GM10248 (cell line): ENCODE measurements at places on chromosomes 7 and 10.
A peak's percentile ranks its signal among the peaks of the same experiment; 100 is the strongest.

GRCh38 chr10:11242443-11243387 lies 225.0 kb downstream of the CELF2 start:
- peak; percentile 66 for DNase-seq

DNA sequence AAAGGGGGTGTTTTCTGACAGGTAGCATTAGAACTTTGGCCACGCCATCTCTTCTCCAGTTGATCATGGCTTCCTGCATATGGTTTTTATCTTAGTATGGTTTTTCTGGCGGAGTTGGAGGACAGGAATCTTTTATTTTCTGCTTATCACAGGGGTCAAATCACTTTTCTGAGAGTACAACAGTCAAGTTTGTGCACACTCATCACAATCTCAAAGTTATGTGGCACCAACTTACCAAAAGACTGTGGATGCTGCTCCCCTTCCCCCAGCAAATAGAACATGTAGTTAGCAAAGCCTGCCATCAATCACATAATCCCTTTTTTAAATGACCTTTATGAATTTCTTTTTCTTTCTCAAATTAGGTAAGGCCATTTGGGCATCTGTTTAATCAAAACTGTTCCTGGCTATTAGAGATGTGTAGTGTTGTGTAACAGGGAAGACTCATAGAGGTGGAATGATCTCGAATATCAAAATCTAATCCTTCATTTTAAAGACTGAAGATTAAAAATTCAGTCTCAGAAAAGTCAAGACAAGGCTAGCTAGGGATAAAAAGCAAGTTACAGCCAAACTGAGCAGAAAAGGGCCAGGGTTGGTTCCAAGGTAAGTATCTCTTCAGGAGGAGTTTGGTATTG lies 3.8 kb upstream of the CH25H start:
- no peak for DNase-seq

DNA sequence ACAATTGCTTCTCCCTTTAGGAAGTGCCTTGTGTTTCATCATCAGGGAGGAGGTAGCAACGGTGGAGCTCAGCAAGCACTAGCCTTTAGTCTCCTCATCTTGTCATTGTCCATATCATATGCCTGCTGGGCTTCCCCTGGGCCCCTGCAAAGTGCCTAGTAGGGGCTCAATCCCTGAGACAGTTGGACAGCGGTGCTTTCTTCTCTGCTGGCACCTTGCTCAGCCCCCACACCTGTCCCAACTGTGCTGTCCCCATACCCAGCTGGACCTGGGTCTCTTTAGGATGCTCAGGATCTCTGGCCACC lies 5.5 kb downstream of the SMARCD3 start:
- DNase-seq: no peak

DNA sequence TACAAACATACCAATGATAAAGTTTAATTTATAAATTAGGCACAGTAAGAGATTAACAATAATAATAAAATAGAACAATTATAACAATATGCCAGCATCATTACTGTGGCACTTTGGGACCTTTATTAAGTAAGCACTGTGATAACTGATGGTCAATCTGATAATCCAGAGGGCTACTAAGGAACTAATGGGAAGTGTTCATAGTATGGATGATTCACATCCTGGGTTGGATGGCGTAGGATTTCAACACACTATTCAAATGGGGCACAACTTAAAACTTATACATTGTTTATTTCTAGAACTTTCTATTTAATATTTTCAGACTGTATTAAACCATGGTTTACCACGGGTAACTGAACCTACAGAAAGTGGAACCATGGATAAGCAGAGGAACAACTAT lies 90.8 kb downstream of the KIF20B start:
- no peak for DNase-seq

DNA sequence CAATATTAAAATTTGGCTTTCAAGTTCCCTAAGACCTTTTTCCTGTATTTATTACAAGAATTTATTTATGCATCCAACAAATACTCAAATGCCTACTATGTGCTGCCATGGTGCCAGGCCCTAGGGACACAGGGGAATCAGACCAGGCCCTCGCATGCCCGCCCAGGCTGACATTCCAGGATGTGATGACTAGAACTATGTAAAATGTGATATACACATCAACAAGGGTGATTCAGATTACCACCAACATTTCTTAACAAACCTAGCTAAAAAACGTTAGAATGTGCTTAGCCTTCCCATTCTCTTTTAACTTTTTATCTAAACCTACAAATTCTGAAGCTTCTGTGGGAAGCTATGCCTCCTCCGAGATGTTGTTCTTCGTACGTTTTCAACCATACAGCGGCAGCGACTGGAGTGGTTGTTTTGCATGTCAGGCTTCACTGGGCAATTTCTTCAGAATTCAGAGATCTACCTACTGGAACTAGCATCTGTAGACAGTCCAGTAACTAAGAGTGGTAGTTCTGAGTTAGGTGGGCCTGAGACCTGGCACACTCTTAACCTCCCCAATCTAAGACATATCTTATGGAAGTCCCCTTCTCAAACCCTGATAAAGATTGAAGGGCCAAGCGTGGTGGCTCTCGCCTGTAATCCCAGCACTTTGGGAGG lies 22.1 kb downstream of the GNA12 start:
- DNase-seq: peak; percentile 61

DNA sequence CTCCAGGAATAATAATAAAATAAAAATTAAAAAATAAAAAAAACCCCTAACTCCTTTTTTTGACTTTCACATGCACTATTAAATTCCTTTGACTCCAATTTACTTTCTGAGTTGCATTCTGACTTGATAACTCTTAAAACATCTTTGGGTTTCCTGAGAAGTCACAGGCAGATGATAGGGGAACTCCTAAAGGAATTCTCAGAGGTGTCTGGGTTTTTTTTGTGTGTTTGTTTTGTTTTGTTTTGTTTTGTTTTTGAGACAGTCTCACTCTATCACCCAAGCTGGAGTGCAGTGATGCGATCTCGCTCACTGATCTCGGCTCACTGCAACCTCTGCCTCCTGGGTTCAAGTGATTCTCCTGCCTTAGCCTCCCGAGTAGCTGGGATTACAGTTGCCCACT lies 52.7 kb upstream of the APBB1IP start:
- DNase-seq: no peak

DNA sequence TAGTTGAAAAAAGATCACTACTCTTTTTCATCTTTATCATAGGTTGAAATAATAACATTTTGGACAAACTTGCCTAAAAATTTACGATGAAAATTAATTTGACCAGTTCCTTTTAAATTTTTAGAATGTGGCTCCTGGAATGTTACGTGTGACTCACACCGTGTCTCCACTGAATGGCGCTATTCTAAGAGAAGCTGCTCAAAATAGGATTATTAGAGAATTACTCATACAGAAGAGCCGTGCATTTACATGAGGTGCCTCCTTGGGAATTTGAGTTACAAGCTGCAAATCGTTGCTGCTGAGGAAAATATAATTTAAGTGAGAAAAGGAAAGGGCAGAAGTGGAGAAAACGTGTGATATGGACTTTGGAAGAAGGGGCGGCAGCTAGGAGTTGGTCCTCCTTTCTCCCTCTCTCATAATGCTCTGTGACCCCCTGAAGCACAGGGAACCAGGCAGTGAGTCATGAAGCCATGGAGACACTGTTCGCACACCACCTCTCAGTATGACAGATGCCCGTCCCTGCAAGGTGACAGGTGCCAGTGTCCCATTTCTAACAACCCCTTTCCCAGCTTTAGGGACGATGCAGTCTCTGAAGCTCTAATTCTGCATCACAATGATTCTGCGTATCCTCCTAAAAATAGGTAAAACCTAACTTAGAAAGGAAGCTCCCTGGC lies 323.2 kb upstream of the COBL start:
- no peak for DNase-seq

DNA sequence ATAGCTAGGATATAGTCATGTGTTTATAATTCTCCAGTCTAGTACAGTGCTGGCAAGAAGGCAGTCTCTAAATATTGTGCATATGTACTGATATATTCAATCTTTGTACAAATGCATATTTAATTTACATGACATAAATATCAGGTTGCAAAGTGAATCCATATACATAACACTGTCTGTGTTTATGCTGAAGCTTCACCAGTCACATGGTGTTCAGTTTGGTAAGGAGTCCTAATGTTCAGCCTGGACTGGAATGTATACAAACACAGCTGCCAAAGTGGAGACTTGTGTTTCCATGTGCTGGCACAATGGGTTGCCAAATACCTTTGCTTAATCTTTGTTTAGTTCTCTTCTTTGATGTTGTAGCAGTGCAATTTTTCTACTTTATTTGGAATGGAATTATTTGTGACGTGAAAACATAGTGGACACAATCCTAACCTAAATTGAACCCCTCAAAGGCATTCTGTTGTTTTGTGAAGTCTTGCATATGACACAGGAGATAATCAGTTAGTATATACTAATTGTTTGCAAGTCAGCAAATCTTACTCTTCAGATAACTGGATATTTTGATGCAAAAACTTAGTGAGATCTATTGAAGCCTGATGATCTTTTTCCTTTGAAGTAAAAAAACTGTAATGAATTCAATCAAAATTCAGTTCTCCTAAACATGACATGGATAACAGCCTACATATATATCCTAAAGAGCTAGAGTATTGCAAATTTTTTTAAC lies 17.3 kb upstream of the ARL4A start:
- no peak for DNase-seq

- no peak for DNase-seq
Observed at GRCh38 chr10:129683920-129684319, 216.9 kb downstream of the MGMT start.

DNA sequence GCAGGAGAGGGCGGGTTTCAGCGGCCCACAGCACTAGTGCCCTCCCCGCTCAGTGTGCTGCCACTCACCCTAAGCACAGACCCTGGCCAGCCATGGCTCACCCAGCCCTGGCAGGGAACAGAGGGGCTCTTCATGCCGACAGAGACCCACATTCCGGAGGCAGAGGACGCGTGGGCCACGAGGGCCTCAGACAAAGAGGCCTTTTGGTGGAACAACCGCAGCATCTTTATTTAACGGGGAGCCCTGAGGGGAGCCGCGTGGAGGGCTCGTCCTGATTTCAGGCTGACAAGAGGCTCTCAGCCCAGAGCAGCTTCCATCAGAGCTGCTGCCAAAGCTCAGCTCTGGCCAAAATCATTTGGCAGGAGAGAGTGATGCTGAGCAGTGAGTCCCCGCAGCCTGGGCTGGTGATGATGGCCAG lies 127.8 kb downstream of the SH3PXD2A start:
- DNase-seq: no peak

GRCh38 chr7:96359876-96360275 lies 38.0 kb upstream of the SLC25A13 start:
- DNase-seq: no peak

DNA sequence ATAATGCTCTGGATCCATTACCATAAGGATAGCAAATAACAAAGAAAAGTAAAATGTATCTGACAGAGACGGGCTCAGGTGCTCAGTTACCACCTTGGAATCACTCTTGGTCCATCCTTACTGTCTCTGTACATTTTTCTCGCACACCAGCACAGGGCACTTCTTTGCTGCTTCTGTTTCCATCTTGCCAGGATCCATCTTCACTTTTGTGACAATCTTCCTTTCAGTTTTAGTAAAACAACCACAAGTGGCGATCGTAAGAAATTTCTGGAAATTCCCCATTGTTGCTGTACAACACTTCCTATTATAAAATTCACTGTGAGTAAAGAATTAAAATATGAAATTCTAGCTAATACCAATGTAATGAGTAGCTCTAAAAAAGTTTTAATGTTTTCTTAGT lies 695.5 kb downstream of the GRM8 start:
- DNase-seq: no peak

DNA sequence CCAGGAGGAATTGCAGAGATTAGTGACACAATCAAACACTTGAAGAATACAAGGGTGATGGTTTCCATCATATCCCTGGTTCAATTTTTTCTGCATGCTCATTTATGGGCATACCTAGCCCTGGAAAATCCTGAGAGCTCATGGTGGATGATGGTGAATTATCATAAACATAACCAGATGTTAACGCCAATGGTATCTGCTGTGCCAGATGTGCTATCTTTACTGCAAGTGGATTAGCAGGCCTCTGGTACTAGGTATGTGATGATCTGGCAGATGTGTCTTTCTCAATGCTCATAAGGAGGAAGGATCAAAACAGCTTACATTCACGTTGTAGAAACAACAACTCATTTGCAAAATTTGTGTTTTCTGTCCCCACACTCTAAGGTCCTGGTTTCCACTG lies 150.5 kb downstream of the FZD1 start:
- no peak for DNase-seq

DNA sequence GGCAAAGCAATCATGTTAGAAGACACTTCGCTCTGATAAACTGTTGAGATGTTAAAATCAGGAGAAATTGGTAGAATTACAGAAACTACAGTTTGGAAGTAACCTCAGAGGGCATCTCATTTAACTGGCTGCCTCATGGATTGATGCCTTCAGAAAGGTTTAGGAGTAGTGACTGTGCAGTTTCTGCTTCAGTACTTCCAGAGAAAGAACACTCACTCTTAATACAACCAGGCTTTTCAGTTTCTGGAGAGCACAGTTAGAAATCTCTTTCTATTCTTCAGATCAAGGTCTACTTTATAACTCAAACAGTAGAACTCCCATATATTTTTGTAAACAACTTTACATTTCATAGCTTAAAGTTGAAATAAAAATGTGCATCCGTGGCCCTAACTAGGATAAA lies 1358.9 kb upstream of the LRRTM3 start:
- DNase-seq: no peak

DNA sequence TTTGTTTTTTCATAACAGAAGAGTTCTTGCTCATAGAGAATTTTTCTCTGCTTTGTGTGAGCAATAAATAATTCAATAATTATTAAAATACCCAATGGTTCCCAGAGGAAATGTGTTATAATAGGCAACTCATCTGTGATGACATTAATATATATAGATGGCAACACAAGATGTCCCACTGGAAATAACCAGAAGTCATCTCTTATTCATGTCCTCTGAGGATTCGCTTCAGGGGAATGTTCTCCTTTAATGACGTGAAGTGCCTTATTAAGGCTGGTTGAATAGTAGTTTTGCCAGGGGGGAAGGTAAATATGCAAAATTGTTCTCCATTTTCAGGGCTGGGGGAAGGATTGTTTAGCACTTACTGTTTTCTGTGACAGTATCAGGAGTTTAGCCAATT lies 3.1 kb downstream of the SLC39A12 start:
- DNase-seq: no peak

- no peak for DNase-seq
Observed at GRCh38 chr7:98205162-98205845, 5.9 kb upstream of the BHLHA15 start.

DNA sequence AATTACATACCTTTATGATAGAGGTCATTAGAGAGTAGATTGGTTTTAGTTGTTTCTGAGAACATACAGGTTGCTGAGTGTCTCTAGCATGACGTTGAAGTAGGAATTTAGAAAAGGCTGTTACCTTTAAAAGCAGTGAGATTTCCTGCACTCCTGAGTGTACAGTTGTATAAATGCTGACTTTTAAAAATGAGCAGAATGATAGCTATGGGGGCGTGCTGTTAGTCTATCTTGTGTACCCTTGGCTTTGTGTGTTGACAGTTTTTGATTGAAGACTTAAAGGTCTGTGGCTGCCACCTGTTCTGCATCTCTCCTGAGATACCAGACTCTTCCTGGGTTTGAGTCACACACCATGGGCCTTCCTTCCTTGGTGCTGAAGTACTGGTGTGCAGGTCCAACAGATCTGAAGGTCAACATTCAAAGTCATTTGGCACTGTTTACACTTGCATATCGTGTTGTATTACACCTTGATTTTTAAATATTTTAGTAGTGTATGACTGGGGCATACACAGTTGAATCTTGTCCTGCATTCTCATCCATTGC lies 23.8 kb downstream of the DNAJB6 start:
- DNase-seq: no peak
